ENCODE measurements at places on chromosomes 1 and 21.

DNA sequence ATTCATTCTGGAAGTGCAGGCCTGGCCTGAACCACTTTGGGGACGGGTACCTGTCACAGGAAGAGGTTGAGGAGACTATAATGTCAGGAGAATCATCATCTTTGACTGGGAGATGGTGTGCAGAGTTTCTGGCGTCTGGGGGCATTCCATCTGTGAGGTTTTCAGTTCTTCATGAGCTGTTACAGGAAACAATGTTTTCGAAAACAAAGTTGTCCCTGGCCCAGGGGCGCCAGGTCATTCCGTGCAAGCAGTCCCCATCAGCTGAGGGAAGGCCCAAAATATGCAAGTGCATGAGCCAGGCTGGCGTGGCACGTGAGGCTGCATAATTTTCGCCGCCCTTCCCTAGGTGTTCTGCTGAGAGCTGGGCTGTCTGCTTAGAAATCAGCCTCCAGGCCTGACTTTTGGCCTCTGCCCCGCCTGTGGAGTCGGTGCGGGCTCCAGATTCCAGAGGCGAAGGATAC, 68.4 kb upstream of the ATP5PO start:
- no peak for DNase-seq

- no peak for DNase-seq
Observed at GRCh38 chr1:215273838-215274516, 191.4 kb downstream of the KCNK2 start.

DNA sequence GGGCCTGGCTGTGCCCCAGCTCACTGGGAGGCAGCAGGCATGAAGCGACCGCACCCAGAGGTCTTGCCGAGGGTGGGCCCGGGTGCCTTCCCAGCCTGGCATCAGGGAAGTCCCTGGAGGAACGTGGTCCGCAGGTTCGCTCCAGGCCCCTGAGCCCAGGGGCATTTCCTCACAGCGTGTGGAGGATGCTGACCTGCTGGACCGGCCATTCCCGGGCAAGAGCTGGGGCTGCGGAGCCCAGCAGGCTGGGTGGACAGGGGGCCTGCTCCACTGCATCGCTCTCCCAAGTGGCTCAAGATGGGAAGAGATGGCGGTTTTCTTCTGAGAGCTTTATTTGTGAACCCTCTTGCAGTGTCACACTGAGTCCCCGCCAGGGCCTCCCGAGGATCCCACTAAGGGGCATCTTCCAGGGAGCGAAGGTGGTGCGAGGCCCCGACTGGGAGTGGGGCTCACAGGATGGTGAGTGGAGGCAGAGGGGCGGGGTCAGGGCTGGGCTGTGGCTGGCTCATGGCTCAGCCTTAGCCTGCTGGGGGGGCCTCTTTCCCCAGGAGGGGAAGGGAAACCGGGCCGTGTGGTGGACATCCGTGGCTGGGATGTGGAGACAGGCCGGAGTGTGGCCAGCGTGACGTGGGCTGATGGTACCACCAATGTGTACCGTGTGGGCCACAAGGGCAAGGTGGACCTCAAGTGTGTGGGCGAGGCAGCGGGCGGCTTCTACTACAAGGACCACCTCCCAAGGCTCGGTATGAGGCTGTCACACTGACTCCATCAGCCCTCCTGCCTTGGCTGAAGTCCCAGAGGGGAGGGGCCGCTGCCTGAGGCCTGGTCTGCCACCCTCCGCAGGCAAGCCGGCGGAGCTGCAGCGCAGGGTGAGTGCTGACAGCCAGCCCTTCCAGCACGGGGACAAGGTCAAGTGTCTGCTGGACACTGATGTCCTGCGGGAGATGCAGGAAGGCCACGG, 7.2 kb upstream of the MMP23B start:
- no peak for DNase-seq

DNA sequence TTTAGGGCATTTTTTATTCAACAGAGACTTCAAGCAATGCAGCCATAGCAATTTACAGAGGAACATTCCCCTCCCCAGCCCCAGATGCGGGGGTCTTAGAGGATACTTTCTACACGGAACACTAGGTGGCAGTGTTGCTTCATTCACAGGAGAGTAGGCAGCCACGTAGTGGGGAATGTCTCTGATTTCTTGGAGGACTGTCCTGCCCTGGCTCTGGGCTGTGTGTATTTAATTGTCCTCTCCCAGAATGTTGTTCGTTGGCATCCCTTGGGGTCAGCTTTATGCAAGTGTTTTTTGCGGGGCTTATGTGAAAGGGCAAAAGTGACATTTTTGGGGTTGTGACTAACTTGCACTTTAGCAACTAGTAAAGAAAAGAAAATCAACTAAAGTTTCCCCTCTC, 96.9 kb downstream of the PAPPA2 start:
- DNase-seq = peak; percentile 9

DNA sequence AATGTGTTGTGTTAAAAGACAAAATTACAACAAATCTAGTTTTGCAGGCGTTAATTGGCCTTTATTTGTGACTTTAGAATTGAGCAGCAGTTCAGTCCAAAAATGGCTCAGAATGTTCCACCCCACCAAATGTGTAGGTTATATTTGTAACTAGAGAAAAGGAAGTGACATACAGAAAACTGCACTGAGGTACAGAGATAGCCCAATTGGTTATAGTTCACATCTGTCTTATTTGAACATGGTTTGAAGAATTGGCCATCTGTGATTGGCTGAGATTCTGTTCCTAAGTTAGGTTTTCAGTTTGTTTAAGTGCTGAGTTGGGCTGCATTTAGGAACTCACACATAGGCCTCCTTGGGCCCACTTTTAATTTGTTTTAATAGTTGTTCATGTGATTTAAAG, 12.0 kb upstream of the FMO2 start:
- DNase-seq = no peak

DNA sequence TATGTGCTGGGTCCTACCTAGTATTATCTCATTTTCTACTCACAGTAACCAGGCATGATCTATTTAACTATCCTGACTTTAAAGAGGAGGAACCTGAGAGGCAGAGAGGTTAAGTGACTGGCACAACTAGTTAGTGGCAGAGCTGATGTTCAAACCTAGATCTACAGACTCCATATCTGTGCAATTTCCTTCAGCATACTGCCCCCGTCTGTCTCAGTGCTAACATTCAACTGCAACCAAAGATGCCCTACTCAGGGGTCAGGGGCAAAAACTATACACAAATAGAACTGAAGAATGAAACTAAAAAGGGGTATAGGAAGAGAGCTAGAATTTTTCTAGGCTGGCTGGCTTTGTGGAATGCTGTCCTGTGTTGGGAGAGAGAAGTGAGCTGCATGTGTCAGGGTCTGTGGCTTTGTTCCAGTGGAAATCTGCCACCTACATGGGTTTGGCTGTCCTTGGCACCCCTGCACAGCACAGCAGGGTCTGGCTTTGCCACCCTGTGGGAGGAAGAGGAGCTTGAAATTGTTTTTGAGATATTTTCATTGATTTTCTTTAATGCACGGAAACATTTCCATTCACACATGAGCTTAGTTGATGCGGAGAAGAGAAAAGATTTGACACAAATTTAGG, 368.5 kb downstream of the RPS6KC1 start:
- no peak for DNase-seq

DNA sequence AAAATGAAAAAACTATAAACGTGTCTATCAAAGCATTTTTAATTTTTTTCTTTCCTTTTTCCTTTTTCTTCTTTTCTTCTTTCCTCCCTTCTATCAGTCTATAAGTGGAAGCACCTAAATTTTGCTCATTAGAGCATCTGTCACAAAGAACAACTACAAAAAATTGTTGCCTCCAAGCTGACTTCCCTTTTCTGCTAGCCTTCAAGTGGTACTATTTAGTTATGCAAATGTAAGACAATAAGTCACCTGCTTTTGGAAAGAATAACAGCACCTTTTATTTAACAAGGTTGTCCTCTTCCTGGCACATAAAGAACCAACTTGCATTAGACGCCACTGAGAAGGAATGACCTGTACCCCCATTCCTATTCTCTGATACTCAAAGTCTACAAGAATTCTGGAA, 45.0 kb upstream of the C1orf53 start:
- no peak for DNase-seq

- DNase-seq = no peak
Observed at GRCh38 chr1:154807048-154807591, 63.0 kb downstream of the KCNN3 start.

- no peak for DNase-seq
Observed at GRCh38 chr1:27816921-27817630, 13.5 kb upstream of the PPP1R8 start.

DNA sequence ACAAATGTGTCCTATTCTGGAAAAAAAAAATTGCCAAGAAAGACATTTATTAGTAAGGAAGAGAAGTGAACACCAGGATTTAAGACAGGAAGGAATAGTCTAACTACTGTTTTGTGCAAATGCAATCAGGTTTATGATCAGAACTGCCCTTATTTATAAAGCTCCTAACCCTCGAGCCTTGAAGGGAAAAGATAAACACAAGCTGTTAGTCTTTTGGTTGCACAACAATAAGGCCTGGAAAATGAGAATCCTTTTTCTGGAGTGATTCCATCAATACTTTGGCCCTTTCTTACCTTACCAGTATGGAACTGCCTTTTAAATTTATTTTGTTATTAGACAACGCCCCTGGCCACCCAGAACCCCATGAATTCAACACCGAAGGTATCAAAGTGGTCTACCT, 52.9 kb downstream of the SNRPE start:
- DNase-seq = no peak

GRCh38 chr21:41961282-41961701, 7.5 kb upstream of the C2CD2 start:
- DNase-seq = no peak

GRCh38 chr1:100325415-100326324, 26.6 kb upstream of the CDC14A start:
- DNase-seq = no peak

DNA sequence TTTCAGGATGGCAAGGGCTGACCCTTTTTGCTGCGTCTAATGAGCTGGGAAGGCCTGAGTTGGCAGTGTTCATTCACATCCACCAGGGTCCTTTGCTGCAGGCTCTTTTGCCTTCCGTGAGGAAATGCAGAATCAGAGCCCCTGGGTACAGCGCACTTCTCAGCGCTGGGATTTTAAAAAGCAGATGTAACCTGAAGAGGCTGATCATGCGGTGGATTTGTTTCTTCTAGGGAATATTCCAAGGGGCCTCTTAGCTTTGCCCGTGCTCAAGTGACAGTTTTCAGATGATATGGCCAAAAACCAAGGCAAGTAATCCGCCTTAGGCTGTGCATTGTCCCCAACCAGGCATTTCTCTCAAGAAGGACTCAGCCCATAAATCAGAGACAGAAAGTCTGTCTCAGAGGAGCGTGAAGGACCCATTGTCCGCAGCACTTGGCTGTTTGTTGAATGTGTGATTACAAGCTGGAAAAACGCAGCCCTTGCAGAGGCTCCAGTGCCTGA, 237.6 kb downstream of the PTPRC start:
- DNase-seq = no peak

- no peak for DNase-seq
Observed at GRCh38 chr1:12168451-12169160, 1.8 kb downstream of the TNFRSF1B start.

GRCh38 chr1:164609089-164609488, 50.1 kb downstream of the PBX1 start:
- no peak for DNase-seq

GRCh38 chr1:110513511-110513910, 5.5 kb downstream of the KCNA10 start:
- no peak for DNase-seq

- no peak for DNase-seq
Observed at GRCh38 chr1:21597753-21598152, 71.4 kb downstream of the RAP1GAP start.

GRCh38 chr1:209641832-209642172, 10.4 kb downstream of the LAMB3 start:
- peak; percentile 85 for DNase-seq

DNA sequence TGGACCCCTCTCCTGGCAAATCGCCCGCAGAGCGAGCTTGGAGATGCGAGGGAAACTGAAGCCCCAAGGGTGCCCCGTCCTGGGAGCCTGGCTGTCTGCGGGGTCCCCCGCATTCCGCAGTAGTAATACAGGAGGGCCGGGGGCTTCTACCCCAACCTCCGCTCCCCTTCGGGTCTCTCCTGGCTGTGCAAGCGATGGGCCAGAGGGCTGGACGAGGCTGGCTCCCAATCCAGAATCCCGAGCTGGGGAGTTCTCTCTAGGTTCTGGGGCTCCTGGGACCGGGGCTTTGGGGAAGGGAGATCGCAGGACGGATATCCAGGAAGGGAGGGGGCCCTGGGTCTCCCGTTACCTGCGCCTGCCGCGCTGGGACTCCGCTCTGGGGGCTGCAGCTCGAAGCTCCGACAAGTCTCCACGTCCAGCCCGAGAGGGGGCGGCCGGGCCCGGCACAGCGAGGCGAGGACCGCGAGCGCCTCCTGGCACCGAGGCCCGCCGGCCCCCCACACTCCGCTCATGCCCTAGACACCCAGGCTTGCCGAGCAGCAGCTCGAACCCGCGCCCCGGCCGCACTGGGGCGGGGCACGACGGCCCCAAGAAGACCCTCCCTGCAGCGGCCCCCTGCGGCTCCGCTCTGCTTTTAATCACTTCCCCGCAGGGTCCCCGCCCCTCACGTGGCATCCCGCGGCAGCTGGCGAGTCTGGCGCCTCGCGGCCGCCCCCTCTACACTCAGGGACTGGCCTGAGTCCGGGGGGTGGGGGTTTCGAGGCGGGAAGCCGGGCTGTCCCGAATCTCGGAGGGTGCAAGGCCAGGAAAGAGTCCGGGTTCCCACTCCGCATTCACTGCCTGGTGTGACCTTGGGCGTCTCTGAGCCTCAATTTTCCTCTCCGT, at the start of gene SYT6:
Gene SYT6 (minus strand): TSS at position 609 of the 885 bp plus-strand sequence. CDS start 97 bp downstream, at position 512.
- no peak for DNase-seq

DNA sequence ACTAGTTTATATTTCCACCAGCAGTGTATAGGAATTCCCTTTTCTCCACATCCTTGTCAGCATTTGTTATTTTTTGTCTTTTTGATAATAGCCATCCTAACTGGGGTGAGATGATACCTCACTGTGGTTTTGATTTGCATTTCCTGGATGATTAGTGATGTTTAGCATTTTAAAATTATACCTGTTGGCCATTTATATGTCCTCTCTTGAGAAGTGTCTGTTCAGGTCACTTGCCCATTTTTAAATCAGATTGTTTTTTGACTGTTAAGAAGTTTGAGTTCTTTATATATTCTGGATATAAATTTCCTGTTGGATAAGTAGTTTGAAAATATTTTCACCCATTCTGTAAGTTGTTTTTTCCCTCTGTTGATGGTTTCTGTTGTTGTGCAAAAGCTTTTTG, 31.0 kb upstream of the PM20D1 start:
- DNase-seq = no peak

DNA sequence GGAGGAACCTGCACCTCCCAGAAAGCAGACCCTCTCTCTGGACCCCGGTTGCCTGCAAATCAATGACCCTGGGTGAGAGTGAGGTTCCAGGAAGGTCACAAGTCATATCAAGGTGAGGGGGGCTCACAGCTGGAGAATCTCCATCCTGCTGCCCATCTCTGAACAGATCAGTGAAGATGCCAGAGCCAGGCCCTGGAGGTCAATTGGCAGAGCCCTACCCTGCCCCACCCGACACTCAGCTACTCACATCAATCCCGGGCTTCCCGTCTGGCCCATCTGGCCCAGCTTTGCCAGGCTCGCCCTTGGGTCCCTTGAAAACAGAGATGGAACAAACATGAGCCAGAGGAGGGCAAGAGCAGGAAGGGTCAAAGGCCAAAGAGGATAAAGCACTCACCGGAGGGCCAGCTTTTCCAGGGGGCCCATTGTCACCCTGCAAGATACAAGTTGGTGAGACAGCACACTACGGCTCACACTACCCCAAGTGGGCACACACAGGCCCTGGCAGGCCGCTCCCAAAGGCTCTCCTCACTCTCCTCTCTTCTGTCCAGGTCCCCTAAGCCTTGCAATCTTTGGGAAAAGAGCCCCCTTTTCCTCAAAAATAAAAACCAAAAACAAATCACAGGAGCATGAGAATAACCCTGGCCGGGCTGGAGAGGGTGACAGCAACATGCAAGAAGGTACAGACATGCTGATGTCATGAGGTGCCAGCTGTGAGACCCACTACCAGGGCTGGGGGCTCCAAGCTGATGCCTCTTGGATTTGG, 2.9 kb downstream of the COL9A2 start:
- no peak for DNase-seq

All from anterior cingulate cortex (tissue), 58 donors.